Adipocyte (in vitro differentiated cells): ENCODE measurements at places on chromosomes 7 and 10.

DNA sequence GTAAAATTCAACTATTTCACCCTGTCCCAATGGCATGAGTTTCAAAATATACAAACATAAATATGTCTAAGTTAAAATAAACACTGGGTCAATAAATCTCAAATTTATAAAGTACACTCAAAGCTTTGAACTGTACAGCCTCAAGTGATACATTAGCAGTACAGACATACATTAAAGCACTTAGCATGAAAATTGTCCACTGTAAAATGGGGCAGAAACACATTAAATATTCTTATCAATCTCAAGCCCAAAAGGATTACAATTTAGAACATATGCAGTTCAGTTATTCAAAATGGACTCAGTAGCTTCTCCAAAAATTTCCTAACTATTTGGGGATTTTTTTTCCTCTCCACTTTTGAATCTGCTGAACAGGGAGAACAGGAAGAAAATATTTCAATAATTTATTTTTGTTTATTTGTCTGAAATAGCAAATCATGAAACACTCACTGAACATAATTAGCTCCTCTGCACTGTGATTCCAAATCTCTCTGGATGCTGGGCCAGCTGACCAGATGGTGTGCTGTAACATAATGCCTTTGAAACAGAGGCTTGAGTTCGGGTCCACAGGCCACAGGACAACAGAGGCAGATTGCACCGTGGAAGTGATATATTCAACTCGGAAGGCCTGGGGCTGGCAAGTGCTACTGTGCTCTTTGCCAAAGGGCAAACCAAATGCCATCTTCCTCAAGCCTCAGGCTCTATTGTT is 248.9 kb upstream of the LRRN3 start:
- DNase-seq, result peak; percentile 22

- no peak for DNase-seq
These were observed 127.8 kb downstream of the PTPN20 start for GRCh38 chr10:47038881-47039561.

DNA sequence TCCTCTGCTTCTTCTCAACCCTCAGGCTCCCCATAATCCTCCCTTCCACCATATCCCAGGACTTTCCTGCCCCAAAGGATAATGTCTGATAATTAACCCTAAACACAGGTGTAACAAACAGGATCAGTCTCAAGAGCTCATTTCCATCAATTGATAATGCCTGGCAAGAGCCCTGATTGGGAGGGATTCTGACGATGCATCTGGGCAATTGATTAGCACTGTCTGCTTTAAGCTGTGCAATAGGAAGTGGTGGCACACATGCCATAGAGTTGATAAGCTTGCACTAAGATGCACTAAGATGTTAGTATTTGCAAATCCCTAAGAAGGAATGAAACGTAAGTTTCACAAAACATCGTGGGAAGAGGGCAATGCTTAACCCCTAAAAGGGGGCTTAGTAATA is 27.4 kb upstream of the EGR2 start:
- no peak for DNase-seq

DNA sequence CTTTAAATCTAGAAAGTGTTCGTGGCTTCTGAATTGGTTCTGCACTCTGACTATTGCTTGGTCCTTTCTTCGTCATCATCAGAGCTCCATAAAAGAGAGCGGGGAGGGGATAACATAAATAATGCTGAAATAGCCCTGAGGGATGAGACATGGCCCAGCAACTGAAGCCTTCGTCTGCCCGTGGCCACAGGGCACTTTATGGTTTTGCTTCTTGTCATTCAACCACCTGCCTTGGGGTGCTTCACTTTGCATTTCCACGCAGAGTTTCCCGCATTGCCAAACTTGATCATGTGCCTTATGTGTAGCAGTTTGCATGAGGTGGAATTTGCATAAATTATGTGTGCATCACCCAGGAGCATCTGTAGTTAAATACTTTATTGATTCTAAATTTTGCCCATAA is 15.9 kb downstream of the GSTO2 start:
- no peak for DNase-seq

GRCh38 chr10:43734716-43735115 is 86.0 kb upstream of the ZNF32 start:
- DNase-seq, result peak; percentile 40

DNA sequence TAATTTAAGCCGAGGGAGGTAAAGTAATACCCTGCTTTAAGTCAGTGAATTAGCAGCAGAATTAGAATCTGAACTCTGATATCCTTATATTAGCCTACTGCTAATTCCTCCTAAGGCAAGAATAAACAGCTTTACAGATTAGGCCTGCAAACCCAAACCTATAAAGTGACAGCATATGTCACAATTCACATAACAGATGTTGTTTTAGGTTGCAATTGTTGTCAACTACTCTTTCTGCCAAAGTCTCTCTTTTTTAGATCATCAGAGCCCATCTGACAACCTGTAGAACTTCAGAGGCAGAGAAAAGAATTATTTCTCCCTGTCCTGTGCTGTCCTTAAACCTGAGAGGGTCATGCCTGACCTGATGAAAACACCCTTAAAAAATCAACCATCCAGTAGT is 167.2 kb downstream of the PRKG1 start:
- DNase-seq, result no peak

- peak; percentile 89 for DNase-seq
These were observed 173.3 kb downstream of the SLC16A9 start for GRCh38 chr10:59536167-59537014.

DNA sequence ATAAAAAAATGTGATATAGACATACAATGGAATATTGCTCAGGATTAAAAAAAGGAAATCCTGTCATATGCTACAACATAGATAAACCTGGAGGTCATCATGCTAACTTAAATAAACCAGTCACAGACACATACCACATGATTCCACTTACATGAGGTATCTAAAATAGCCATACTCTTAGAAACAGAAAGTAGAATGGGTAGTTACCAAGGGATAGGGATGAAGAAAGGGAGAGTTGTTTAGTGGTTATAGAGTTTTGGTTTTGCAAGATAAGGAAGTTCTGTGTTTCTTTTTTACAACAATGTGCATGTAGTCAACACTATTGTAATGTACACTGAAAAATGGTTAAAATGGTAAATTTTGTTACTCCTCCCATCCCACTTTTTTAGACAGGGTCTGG is 30.5 kb downstream of the BICC1 start:
- DNase-seq, result no peak

- DNase-seq, result no peak
These were observed 19.3 kb upstream of the RPA3 start for GRCh38 chr7:7737674-7738073.

- DNase-seq, result peak; percentile 97
These were observed 109.9 kb downstream of the REEP3 start for GRCh38 chr10:63630931-63631680.

GRCh38 chr10:70593513-70593890 is 9.0 kb downstream of the PRF1 start:
- DNase-seq, result no peak

DNA sequence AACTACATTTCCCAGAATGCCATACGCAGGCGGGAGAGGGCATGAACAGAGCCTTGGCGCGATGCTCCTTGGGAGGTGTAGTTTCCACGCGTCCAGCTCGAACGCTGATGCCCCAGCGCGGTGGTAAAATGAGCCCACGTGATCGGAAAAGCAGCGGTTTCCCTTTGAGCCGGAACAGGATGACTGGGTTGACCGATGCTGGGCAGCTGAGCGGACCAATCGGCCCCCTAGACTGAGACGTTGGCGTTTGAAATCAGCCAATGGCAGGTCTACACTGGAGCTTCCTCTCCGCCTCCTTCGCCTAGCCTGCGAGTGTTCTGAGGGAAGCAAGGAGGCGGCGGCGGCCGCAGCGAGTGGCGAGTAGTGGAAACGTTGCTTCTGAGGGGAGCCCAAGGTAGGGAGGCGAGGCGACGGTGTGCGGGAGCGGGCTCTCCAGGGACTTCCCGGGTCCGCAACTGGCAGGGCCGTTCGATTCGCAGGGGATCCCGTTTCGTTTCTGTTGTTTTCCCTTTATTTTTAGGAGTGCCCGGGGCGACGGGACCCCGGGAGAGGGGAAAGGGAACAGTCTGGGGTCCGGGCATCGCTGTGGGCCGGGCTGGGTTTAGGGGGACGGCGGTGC is at the start of gene BUB3:
TSS of gene BUB3 (plus strand) at position 311 of the 619 bp plus-strand sequence. CDS start 516 bp downstream, outside the sequence.
- DNase-seq, result peak; percentile 100

GRCh38 chr7:86784765-86785164 is 141.1 kb downstream of the GRM3 start:
- DNase-seq, result no peak

GRCh38 chr10:29841724-29842649 is 207.2 kb upstream of the SVIL start:
- no peak for DNase-seq

- peak; percentile 92 for DNase-seq
These were observed 12.0 kb upstream of the MARVELD1 start for GRCh38 chr10:97701438-97702069.

GRCh38 chr10:16519250-16519907 is 2.3 kb downstream of the C1QL3 start:
- no peak for DNase-seq

DNA sequence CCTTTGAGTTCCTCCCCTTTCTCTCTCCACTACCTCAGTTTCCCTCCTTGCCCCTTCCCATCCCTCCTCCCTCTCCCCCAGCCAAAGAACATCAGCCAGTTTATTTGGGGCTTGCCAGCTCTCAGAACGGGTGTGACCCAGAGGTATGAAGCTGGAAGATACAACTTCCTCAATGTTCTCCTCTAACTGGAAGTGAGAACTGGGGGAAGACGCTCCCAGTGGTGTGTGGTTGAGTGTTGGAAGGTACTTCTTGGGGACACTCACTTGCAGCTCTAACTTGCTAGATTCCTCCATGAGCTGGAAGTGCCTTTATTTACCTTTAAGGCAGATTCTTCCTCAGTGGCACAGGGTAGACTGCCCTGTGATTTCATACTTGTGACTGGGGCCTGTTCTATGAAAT is 110.5 kb upstream of the HABP2 start:
- no peak for DNase-seq

DNA sequence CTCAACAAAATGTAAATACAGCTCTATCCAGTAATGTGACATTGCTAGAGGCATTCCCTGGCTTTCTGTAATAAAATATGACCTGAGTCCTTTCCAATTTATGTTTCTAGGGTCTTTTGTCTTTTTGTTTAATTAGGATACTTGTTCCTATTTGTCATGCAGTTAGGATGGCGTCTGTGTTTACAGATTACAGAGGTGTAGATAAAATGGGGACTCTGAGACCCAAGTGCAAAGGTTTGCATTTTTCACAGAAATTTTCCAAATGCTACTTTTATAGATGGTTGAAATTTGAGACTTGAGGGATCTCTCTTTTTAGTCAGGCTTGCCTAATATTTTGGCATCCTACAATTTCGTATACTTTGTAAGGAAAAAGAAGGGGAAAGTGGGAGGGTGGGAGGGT is 332.4 kb downstream of the PTEN start:
- peak; percentile 51 for DNase-seq

DNA sequence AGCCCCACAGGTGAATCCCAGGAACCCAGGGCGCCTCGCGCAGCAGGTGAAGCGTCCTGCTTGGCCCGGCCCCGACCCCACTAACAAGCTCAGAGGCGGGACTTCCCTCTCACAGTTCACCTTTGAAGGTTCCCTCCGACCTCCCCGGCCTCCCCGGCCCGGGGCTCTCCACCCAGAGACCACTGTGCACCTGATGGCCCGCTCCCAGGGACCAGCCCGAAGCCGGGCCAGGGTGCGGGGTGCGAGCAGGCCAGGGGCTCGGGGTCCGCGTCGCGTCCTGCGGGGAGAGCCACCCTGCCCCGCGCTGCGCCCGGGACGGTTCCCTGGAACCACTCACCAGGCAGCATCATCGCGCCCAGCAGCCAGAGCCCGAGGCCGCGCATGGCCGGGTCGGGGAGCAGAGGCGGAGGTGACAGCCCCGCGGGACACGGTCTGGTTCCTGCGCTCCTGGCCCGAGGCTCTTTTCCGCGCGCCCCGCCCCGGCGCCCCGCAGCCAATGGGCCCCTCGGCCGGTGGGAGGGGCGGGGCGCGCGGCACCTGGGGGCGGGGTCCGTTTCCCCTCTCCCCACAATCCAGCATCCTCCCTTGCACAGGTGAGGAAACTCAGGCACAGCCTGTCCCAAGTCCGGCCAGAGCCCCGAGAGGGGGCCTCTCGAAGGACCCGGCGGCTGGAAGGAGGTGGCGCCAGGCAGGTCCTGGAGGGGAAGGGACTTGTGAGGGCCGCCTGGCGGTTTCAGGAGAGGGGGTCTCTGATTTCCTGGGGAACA is at the start of gene ADAM8:
TSS of gene ADAM8 (minus strand) at position 434 of the 767 bp plus-strand sequence. CDS start at position 383, 51 bp downstream.
- DNase-seq, result peak; percentile 27

- DNase-seq, result peak; percentile 56
These were observed 230.9 kb downstream of the BICC1 start for GRCh38 chr10:58743466-58744115.

GRCh38 chr10:60465801-60466200 is 76.1 kb upstream of the ANK3 start:
- DNase-seq, result no peak

DNA sequence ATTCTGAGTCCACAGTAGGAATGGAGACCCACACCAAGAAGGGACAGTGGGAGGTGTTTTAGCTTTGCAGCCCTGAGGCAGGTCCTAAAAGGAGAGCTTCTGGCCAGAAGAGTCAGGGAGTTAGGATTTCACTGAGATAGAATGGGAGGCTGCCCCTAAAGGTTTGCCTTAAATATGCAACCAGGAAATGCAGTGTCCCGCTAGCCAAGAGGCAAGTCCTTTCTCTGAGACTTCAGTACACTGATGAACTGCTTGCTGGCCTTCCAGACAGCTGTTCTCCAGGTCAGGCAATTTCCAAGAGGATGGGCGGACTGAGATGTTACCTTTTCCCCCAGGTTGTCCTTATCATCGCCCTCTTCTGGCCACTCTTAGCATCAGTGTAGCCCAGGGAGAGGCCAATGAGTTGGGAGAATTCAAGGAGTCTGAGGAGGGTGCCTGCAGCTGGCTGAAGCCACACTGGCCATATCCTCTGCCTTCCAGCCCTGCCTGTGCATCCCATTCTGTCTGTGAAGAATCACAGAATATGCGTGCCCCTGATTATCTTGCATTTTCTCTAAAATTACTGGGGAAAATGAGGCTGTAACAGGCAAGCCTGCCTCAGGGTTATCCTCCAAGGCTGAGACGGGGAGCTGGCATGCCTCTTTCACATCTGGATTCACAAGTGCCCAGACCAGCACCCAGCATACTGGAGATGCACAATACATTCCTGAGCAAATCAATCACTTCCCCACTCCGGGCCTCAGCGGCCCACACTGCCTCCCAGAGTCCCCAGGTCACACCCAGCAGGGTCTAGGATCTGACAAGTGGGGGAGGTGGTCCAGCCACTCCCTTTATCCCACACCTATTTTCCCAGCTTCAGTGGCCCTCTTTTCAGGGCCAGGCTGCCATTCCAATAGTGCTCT is 2.4 kb downstream of the TLL2 start:
- peak; percentile 32 for DNase-seq

GRCh38 chr7:137342265-137342664 is 1.3 kb downstream of the PTN start:
- DNase-seq, result peak; percentile 35

DNA sequence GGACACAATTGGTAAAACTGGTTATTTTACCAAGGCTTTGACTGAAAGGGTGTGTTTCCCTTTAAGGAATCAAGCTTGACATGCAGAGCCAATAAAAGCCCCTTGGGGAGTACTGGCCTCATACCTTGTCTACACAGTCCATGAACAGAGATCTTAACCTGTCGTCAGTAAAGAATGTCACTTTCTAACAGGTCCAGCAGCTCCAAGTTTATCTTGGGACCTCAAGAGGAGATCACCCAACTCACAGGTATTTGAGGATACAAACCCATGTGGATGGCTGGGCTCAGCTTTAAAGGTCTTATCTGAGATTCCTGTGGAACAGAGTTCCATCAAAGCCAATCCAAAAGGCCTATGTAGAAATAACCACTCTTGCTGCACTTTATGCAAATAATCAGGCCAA is 61.3 kb downstream of the COA1 start:
- no peak for DNase-seq
